ENCODE measurements at places on chromosomes 5 and 9.

- DNase-seq = no peak
These were observed 6.6 kb upstream of the FAT2 start for GRCh38 chr5:151597749-151598148.

- DNase-seq = no peak
These were observed 35.9 kb downstream of the STOM start for GRCh38 chr9:121333950-121334773.

- no peak for DNase-seq
These were observed 330.2 kb downstream of the OSTF1 start for GRCh38 chr9:75418518-75418917.

DNA sequence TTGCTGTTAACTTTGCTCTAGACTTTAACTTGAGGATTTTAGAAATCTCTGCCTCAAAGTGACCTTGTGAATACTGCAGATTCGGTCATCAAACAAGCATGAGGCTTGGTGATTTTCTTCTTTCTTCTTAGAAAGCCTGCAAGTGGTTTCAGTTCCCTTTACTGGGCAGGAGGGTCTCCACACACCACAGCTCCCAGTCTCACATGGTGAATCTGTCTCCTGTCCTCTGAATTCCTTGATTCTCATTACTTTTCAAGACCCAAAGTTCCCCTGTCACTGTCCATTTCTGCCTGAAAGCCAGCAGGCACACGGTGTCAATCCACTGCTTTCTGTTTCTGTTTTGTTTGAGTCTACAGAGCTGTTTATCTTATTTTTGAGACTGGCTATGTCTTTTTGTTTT lies 14.1 kb downstream of the HSPB3 start:
- no peak for DNase-seq

DNA sequence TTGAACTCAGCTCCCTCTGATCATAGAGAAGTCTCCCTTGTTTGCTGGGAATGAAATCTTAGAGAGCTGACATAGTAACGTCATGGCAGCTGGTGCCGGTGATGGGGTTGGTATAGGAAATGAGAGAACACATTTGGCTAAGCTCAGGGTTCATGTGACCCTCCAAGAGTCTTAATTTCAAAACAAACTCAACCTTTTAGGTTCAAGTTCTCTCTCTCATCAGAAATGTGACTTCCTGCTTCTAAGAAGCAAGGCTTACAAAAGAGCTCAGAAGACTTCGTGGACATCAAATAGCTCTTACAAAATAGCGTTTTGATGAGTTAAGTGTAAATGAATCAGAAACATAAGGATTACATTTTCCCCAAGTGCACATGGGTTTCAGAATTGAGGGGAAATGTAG lies 97.3 kb downstream of the PAPPA start:
- no peak for DNase-seq

DNA sequence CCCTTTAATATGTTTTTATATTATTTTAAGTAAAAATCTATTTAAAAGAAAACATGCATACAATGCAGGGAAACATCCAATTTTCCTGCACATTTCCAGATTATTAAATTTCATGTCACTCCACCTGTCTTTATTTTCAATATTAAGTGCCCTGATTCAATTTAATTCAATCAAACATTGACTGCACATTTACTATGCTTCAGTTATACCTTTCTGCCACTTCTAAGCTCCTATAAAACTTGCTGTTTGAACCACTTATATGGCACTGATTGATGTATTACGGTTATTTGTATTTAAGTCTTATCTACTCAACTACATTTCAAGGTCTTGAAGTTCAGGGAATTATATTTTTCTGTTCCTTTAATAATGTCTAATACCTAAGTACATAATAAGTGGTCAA lies 198.0 kb downstream of the CAVIN4 start:
- no peak for DNase-seq

GRCh38 chr5:168649306-168649705 lies 70.1 kb upstream of the PANK3 start:
- DNase-seq = no peak

DNA sequence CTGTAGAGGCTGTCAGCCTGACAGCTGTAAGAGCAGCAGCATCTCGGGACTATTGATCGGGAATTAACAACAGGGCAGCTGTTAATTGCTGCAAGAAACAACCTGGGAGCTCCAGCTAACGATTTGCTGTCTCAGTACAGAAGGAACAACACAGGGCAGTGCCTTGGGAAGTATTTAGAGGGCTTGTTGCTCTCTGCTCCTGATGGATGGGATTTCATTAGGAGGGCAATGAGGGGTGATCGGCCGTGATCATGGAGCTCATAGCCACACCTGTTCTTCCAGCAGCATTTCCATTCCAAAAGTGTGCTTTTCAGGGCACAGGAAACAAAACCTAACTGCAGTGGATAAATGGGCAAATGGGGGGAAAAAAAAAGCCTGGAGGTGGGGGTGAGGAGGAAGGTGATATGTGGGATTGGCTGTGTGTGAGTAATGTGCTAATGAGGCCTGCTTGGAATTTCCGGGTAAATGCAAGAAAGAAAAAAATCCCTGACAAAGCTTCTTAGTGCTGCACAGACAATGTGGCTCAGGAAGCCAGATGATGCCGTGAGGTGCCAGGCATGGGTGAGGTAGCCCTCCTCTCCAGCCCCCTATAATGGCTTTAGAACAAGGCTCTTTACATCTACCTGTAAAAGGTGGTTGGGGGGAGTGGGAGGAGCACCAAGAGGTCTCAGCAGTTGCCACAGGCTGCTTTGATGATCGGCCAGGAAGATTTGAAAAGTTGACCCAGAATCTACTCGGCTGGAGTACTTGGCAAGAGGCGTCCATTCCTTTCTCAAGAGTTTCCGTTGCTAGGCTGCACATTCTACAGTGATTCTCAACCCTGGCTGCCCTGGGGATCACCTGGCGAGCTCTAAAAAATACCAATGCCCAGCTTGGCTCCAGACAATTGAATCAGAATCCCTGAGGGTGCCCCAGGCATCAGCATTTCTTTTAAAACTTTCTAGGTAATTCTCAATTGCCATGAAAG lies 139.5 kb upstream of the KLF9 start:
- no peak for DNase-seq

- no peak for DNase-seq
These were observed 1677.7 kb downstream of the EFNA5 start for GRCh38 chr5:105993027-105993426.

- no peak for DNase-seq
These were observed 203.6 kb downstream of the ELAVL2 start for GRCh38 chr9:23622396-23622795.

DNA sequence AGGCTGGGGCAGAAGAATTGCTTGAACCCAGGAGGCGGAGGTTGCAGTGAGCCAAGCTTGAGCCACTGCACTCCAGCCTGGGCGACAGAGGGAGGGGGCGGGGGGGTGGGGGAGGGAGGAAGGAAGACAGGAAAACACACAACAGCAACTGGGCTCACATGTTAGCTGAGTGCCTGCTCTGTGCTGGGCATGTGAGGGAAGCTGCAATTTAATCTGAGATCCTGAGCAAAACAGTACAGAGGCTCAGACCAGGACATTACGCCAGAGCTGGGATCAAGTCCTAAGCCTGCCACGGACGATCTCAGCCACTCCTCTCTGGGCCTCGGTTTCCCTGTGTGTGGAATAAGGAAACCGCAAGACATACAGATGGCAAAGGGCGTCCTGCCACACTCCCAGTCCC lies 119.1 kb downstream of the VAV2 start:
- no peak for DNase-seq

GRCh38 chr9:114434878-114435311 lies 47.1 kb upstream of the AKNA start:
- no peak for DNase-seq

- DNase-seq = no peak
These were observed 7.8 kb downstream of the DNAJB5 start for GRCh38 chr9:34997379-34997781.

DNA sequence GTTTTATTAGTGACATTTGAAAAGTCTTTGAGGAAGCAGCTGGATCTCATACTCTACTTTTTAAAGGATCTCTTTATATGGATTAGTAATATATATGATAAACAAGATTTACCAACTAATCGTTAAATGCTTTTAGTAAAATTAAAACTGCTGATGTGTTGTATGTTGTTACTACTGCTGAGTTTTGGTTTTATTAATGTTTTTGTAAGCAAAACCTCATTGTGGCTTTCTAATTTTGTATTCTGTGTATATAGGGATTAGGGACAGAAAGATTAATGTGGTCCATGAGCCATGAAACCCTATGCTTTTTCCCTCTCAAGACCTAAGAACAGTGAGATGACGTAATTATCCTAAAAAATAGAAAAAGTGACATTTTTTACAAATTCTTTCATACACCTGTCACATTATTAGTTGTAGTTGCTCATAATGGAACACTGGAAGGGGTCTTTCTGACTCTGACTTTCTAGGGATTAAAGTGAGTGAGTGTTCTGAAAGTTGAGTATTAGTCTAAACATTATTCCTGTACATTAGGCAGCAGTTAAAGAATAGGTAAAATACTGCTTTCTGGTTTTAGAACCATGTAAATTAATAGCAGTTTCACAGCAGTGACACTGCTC lies 85.9 kb downstream of the SLC12A2 start:
- no peak for DNase-seq

- no peak for DNase-seq
These were observed 145.7 kb downstream of the NXNL2 start for GRCh38 chr9:88680505-88681160.

- DNase-seq = no peak
These were observed 241.8 kb upstream of the SLC24A2 start for GRCh38 chr9:20030671-20031070.
